ENCODE measurements at places on chromosomes 1 and 21.

GRCh38 chr1:156712626-156713025, 7.2 kb upstream of the CRABP2 start:
- DNase-seq: no peak

DNA sequence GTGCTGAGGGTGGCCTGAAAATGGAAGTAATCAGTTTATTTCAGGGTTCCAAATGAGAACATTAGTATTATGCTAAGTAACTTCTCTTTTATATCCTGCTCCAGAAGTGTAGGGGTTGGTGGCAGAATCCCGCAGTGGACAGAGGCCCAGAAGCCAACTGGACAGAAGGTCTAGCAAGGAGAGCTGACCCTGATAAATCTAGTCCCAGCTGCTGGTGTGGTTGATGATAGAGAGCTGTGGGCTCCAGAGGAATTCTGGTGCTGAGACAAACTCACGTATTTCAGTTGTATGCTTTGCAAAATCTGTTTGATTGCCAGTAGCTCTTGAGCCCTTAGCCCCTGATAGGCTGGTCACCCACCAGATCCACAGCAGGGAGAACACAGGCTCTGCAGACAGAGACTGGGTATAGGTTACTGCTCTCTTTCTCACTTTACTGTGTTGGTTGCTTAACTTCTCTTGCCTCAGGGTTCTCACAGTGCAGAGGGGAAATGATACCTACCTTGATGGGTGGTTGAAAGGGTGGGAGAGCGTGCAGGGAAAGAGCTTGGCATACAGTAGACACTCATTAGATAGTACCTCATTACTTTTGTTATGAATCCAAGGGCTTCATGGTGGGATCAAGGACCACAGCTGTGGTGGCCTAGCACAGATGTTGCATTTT, 29.6 kb upstream of the CACNA1E start:
- DNase-seq: no peak

- DNase-seq: no peak
These were observed 30.5 kb downstream of the OTUD7B start for GRCh38 chr1:149979972-149980540.

DNA sequence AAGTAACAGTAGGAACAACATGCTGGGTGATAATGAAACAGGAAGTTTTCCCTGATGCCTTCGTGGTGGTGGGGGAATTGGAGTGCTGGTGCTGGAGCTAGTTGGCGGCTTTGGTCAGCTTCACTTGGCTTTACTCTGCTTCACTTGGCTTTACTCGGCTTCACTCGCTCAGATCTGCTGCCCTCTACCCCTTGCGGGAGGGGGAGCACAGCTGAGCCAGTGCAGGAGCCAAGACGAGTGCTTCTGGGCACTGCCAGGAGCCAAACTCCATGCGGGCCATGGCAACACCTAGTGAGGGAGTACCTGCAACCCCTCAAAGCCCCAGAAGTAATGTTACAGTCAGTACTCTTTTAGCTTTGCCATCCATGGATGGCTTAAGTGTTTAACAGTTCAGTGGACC, 10.6 kb upstream of the PRKACB start:
- DNase-seq: no peak

DNA sequence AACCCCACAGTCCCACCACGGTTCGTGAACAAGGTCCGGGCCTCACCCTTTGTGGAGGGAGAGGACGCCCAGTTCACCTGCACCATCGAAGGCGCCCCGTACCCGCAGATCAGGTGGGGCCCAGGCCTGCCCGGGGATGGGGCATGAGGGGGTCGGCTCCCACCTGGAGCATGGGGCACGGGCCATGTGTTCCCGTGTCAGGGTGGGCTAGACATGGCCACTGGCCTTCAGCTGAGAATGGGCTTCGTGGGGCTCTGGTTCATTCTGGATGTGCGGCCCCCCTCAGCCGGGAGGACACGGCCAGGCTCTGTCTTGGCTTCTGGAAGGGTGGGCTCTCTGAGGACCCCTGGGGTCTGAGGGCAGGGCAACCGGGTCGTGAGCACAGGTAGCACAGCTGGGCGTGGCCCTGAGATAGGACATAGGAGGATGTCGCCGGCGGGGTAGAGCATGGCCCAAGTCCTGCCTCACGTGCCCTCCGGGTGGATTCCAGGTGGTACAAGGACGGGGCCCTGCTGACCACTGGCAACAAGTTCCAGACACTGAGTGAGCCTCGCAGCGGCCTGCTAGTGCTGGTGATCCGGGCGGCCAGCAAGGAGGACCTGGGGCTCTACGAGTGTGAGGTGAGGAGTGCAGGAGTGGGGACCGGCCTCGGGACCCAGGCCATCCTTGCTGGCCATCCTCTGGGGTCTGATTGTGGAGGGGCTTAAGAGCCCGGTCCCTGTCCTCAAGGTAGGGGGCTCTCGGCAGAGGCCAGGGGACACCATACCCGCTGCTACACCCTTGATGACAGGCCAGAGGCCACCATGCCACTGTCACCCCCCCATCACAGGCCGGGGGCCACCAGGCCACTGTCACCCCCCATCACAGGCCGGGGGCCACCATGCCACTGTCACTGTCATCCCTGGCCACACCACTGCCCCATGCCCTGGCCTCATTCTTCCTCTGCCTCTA, 55.5 kb downstream of the TRIM11 start:
- DNase-seq: no peak

DNA sequence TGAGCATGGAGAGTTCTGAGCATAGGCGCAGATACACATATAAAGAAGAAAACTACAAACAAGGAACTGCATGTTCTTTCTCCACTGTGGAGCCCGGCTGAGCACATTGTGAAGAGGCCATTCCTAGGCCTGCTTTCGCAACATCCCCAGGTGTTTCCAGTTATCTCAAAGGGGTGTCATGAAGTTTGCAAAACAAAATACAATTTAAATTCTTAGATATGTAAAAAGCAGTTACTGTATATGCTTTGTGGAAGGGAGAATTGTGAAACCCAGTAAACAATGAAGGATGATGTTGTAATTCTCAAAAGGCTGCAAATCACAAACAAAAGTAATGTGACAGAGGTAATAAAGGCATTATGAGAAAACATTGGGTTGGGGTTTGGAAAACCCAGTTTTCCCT, 98.6 kb upstream of the ZNF644 start:
- no peak for DNase-seq

DNA sequence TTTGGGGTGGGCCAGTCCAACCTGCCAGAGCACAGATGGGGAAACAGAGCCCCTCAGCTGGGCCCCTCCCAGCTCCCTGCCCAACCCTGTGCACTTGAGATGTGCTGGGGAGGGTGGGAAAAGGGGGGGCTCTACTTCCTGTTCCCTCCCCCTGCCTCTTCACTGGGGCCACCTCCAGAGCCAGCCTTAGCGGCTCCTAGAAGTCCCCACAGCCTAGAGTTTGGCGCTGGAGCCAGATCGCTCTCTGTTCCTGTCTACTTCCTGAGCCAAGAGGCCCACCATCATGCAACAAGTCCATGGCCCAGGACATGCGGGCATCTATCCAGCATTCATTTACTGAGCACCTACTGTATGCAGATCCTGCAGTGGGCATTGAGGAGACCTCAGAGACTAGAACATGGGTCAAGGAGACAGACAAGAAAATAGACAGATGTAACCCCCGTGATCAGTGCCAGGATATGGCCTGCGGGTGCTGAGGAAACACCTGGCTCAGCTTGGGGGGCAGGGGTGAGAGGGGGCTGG, 144.1 kb downstream of the SYF2 start:
- DNase-seq: no peak

DNA sequence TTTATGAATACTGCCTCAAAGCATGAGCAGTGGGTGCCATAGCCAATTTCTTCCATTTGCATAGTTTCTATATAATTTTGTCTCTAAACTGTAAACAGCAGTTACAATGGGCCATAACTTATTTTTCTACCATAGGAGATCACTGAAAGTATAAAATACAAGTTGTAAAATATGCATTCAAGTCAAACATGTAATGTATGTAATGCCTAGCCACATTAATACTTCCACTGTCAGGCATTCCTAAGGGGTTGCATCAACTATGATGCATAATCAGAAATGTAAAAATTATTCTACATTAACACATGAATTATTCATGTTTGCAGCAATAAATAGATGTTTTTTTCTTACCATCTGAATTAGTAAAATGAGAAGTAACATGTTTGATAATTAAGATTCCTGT, 560.3 kb upstream of the ZP4 start:
- no peak for DNase-seq

GRCh38 chr1:41789661-41790330, 128.9 kb downstream of the HIVEP3 start:
- no peak for DNase-seq

- peak; percentile 70 for DNase-seq
These were observed 27.9 kb upstream of the BMP8B start for GRCh38 chr1:39816415-39817090.

GRCh38 chr1:31215065-31215570, 24.6 kb downstream of the NKAIN1 start:
- no peak for DNase-seq

- no peak for DNase-seq
These were observed 6.7 kb downstream of the CELSR2 start for GRCh38 chr1:109256085-109256484.

DNA sequence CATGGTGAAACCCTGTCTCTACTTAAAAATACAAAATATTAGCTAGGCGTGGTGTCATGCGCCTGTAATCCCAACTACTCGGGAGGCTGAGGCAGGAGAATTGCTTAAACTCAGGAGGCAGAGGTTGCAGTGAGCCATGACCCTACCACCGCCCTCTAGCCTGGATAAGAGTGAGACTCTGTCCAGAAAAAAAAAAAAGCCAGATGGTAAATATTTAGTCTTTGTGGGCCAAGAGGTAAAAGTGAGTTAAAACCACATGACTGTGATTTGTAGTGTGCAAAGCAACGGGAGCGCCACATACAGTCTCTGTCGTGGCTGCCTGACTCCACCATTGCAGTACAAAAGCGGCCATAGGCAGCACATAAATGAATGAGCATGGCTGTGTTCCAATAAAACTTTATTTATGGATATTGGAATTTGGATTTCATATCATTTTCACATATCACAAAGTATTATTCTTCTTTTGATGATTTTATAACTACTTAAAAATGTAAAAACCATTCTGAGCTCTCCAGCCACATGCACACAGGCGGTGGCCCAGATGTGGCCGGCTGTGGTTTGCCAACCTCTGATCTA, 51.8 kb upstream of the CASZ1 start:
- no peak for DNase-seq

DNA sequence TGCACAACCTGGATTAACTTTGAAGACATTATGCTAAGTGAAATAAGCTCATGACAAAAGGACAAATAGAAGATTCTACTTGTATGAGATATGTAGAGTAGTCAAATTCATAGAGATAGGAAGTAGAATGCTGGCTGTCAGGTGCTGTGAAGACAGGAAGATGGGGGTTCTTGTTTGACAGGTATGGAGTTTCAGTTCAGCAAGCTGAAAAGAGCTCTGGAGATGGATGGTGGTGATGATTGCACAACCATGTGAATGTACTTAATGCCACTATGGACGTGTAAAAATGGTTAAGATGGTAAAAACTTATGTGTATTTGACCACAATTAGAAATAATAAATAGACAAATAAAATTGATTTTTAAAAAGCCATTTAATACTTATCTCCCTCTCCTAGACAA, 169.8 kb upstream of the DUSP10 start:
- no peak for DNase-seq

DNA sequence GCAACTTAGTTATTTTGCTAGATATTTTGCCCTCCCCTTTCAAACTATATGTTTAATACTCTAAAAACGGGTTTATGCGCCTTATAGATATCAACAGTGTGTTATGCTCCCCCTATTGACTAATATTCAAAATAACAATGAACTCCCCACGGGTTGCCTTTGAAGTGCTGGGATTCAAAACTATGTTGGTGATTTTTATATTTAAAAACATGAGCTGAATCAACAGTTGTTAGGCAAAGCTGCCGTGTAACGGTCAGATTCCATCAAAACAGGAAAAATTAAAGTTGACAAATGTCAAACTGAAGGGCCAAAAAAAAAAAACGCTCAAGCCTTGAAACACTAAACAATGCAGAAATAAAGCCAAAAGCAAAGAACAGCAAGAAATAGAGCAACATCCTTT, 2.5 kb downstream of the TGFBR3 start:
- no peak for DNase-seq

DNA sequence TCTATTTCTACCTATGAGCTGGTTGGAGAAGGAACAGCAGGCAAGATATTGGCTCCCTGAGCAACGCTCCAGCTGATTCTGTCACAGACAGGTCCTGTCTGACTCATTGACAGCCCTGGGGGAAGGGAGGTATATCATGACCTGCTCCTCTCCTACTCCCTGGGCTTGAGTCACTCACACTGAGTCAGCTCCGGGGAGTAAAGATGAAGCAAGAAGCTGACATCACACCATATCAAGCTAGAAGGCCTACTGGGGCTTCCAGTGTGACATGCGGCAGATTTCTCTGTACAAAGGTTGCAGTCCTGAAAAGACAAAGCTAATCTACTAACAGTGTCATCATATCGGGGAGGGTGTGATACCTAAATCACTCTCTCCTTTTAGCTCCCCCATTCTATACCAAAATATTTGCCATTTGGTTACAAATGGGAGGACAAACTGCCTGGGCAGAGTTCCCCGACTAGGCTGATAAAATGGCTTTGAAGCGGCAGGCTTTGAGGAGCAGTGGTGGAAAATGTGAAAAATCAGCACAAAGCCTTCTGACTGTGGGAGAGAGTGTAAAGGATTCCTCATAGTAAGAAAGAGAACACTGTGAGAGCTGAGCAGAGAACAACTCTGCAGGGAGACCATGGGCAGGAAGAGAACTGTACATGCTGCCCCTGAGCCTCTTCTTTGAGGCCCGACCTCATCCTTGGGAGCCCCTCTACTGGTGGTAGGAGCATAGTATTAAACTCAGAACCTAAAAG, 15.5 kb downstream of the PI4KB start:
- DNase-seq: no peak

DNA sequence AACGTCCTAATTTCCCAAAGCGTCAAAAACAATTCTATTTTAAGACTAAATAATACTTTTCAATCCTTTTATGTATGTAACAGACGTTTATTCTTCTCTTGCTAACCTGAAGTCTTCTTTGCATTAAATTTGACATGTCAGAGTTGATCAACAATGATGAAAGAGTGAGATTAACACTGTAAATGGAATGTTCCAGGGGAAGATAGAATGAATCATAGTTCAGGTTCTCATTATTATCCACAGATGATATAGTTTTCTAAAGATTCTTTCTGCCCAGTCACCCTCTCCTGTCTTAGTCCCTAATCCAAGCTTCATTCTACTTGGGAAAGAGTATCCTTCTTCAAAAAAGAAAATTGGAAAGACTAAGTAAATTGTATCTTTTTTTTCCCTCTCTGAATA, 38.9 kb downstream of the SDCCAG8 start:
- DNase-seq: no peak

GRCh38 chr1:80367058-80367457, 1360.5 kb upstream of the ADGRL4 start:
- no peak for DNase-seq

Data from neural crest cell (in vitro differentiated cells).